ENCODE measurements at places on chromosomes 12 and 14.

- no peak for DNase-seq
Observed at GRCh38 chr12:121297435-121297991, 1.0 kb upstream of the CAMKK2 start.

DNA sequence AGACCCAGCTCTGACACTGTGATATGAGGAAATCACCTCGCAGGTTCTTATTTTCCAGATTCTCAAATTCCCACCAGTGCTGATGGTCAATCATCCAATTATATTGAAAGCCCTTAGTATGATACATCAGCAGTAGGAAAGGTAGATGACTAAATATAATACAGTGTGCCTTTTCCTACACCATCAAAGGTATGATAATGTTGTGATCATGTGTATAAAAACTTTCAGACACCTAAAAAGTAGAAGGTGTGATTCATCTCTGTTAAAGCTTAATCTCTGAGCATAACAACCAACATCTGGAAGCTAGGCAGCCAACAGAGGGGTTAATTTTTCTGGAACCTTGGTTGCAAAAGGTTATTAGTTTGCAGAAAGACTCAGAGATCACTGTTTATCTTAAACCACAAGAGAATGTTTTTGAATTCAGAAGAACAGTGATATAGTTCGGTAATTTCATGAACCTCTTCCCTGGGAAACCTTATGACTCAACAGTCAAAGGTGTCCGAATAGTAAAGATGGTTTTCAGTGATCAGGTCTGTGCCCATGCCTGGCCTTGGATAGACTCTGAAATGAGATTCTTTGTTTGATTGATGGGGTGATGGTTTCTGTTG lies 122.5 kb downstream of the ETV6 start:
- no peak for DNase-seq

GRCh38 chr14:71698673-71699072 lies 233.6 kb upstream of the RGS6 start:
- no peak for DNase-seq

DNA sequence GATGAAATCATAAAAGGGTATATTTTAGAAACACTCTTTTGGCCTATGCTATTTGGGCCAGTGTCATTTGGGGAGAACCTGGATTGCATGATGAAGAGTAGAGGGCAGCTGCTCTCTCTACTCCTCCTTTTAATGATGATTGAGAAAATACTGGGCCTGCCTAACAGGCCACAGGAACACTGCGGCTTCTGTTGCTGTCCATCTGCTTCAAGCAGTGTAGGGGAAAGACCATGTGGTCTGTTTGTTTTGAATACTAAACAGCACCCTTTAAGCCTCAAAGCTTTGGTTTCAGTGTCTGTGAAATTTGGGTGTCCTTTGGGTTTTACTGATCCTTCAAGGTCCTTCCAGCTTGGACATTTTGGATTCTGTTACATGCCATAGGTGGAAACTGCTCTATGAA lies 78.0 kb downstream of the TTC6 start:
- no peak for DNase-seq

DNA sequence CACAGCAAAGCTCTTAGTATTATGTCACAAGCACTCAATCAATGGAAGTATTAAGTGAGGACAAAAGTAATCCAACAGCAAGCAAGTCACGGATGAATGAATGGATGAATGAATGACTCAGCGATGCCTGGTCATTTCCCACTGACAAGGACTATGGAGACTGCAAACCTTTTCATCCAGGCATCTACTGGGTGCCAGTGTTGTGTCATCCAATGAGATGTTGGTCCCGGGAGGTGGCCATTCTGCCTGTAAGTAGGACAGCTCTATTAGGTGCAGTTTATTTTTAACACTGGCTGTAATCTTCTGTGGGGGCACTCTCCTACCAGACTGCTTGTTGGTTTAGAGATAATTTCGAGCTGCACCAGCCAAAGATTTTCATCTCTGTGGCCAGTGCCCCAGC lies 39.4 kb downstream of the STAB2 start:
- DNase-seq, result no peak

DNA sequence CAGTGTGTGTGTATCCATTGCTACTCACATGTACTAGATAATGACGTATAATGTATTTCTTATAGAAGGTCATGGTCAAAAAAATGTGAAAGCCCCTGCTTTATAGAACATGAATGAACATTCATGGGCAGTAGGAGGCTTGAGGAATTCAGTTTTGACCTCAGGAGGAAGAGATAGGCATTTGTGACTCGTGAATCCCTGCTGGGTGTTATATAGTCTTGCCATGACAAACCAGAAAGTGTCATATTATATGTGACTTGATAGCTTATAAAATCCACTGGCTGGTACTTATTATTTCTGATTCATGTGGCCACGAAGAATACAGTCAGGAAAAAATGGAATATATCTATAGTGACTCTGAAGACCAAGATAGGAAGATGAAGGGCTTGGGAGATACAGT lies 287.6 kb downstream of the CEP128 start:
- DNase-seq, result no peak

All from bone marrow (tissue), 2 donors.